ENCODE measurements at places on chromosomes 1 and 21. TPM values are rescaled to one million over a fixed set of nuclear protein-coding genes. Genes with fewer than 3 reads are reported as not detected.

GRCh38 chr1:223732993-223733798, 20.9 kb downstream of the CAPN2 start:
- no peak for DNase-seq

GRCh38 chr21:35648512-35648911, 411.8 kb downstream of the SETD4 start:
- no peak for DNase-seq

DNA sequence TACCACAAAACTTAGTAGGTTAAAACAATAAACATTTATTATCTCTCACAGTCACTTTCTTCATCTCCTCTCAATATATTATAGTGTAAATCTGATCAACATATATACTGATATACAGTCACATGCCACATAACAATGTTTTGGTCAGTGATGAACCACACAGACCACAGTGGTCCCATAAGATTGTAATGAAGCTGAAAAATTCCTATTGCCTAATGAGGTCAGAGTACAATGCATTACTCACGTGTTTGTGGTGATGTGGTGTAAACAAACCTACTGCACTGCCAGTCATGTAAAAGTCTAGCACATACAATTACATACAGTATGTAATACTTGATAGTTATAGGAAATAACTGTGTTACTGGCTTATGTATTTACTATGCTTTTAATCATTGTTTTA, 30.1 kb downstream of the OLFML3 start:
- no peak for DNase-seq

DNA sequence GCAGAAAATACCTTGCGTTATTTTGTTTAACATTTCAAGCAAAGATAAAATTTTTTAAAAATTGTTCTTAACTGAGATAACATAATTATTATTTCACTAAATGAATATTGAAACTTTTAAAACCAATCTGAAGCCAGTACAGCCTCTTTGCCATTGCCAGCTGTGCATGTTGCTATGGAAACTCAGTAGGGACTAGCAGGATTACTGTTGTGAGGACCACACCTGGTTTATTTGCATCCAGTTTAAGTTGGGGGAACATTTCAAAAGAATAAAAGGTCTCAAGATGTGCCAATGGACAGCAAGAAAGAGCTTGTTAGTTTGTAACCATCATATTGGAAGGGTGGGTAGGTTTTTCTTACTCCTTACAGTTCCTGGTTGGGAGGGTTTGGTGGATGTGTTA, 80.7 kb downstream of the POU2F1 start:
- no peak for DNase-seq

DNA sequence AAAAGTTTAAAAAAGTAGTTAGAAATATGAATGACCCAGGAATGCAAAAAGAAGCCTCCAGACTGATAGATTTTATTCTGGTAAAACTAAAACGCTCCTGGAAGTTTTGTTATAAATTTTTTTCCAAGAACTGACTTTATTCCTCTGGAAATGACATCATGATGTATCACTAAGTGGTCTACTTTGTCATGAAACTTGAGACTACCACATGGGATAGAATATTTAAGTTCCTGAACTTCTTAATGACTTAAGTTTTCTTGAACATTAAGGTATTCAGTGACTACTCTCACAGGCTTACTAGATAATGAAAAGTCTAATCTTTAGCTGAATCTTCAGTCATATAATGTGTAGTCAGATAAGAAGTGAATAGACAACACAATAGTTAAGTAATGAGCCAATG, 842.2 kb downstream of the USP25 start:
- DNase-seq = no peak

DNA sequence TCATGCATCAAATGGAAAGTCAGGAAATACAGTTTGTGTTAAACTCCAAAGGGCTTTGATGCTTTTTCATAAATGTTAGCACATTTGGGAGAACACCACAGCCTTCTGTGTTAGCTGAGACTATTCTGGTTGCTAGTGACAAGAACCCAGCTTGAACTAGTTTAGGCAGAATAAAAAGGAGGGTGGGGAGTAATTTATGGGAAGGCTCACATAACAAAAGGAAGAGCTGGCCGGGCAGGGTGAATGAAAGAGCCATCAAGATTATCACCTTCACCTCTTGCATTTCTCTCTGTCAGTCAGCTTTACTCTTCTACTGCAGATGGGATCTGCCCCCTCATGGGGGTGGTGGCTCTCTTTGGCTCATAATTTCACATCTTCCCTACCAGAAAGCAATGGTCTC, 75.4 kb upstream of the VTCN1 start:
- DNase-seq = no peak

DNA sequence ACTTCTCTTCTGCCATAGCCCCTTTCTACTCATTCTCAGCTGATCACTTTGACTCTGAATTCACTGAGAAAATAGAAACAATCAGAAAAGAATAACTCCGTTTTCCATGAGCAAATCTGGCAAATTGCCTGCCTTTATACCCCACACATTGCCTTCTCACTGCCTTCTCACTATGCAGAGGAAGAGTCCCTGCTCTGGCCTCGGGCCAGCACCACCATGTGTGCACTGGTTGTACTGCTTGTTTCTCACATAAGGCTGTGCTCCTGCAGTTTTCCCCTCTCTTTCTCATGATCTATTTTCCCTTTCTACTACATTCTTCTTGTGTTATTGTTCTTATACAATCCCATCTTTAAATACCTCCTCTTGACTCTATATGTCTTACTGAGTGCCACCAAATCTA, 2.3 kb upstream of the HMGCS2 start:
- DNase-seq = no peak

DNA sequence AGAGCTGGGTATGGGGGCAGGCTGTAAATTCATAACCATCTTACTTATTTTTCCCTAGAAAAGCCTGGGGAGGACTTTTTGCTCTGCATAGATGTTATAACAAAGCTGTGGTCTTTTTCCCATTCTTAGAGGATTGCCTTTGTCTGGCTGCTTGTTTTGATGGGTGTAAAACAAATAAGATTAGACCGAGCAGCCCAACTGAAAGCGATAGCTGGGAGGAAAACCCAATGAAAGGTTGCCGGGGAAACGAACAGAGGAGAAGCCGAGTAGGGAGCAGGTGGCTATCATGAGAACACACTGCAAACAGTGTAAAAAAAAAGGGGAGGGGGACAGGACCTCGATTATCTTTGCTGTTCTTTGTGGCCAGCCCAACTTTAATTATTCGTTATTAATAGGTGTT, 1.9 kb downstream of the ELAVL4 start:
- no peak for DNase-seq

- no peak for DNase-seq
Observed at GRCh38 chr1:182129398-182129797, 67.9 kb upstream of the ZNF648 start.

DNA sequence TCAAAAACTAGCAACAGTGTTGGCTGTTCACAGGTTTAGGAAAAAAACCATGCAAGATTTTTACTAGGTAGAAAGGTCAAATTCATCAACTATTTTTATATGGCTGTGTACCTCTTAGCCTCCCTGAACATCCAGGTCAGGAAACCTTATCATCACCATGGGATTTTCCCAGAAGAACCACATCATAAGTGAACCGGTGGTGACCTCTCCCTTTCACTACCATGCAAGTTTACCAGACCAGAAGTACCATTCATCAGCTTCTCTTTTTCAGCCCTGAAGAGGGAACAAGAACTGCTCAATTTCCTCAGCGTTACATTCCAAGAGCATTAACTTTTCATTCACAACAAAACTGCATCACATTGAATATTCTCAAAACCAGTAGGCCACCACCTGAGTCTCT, 5.9 kb downstream of the SSBP3 start:
- no peak for DNase-seq

DNA sequence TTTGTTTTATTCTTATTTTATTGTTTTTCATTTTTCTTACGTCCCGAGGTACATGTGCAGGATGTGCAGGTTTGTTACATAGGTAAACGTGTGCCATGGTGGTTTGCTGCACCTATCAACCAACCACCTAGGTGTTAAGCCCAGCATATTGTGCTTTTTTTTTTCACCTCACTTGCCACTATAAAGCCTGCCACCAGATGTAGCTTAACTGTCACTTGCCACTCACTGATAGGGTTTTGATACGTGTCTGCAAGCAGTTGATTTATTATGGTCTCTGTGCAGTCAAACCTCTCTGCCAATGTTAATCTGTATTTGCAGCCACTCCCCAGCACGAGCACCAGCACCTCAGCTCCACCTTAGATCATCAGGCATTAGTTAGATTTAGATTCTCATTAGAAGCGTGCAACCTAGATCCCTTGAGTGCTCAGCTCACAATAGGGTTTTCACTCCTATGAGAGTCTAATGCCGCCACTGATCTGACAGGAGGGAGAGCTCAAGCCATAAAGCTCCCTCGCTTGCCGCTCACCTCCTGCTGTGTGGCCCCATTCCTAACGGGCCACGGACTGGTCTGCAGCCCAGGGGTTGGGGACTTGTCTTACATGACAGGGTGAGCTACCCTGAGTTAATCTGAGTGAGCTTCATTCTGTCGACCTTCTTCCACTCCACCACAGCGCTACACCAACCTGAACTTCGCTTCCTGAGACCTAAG, 17.9 kb upstream of the ABCG1 start:
- no peak for DNase-seq

DNA sequence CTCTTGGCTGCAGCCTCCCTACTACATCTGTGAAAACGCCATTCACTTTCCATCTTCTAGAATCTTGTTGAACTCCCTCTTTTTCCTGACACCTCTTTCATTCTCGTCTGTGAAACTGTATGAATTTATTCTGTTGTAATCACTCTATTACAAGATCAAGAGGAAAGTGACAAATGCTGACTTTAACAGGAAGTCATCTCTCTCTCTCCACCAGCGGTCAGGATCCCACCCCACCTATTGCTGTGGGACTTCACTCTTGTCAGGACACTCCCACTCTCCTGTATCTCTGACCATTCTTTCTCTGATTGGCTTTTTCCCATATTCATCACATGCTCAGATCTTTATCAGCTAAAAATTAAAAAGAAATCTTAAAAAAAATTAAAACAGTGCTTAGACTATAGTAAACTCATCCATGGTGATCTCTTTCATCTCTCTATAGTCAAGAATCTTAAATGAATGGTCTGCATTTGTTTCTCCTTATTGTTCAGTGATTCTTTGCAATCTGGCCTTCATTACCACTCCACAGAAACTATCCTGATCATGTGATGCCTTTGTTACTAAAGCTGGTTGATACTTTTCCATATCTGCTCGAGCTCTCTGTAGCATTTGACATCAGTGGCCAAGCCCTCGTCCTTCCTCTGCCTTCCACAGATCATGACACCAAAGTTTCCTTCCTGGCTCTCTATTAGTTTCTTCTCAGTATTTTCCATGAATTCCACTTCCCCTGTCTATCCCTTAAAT, 113.6 kb downstream of the UCHL5 start:
- no peak for DNase-seq

- DNase-seq = no peak
Observed at GRCh38 chr21:26366781-26367180, 196.2 kb upstream of the APP start.

GRCh38 chr1:66303646-66304045, 230.3 kb upstream of the SGIP1 start:
- DNase-seq = no peak

GRCh38 chr1:70979313-70979712, 68.3 kb downstream of the PTGER3 start:
- DNase-seq = no peak

DNA sequence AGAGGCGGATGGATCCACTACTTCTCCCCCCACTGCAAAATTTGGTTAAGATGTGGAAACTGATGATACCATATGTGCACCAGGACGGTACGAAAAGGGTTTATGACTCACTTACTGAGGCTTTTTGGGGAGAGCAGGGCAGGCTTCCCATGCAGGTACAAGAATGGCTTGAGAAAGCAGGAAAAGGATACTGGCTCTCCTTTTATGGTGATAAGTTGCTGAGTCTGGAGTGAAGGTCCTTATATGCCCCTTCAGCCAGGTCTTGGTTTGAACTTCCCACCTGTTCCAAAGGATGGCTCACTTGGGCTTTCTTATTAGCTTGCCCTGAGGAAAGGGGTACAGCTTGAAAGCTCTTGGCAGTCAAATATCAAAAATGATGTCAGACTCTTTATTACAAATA, 23.1 kb downstream of the MPZL1 start:
- DNase-seq = no peak

- DNase-seq = no peak
Observed at GRCh38 chr1:172738389-172738788, 79.5 kb downstream of the FASLG start.

DNA sequence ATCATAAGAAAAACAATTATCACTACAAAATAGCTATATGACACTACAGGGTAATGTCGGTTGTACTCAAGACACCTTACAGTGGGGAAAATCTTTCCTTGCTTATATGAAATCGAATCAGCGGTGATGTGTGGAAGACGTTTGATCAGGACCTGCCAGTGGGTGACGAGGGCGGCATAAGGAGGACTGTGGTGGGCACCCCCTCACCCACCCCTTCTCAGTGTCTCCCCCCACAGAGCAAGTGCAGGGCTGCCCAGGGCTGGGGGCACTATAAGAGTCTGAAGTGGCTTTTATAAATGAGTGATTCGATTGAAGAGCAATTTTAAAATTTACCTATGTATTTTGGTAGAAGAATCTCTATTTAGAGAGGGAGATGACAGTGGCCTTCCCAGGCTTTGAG, 35.8 kb downstream of the CRYAA start:
- no peak for DNase-seq

DNA sequence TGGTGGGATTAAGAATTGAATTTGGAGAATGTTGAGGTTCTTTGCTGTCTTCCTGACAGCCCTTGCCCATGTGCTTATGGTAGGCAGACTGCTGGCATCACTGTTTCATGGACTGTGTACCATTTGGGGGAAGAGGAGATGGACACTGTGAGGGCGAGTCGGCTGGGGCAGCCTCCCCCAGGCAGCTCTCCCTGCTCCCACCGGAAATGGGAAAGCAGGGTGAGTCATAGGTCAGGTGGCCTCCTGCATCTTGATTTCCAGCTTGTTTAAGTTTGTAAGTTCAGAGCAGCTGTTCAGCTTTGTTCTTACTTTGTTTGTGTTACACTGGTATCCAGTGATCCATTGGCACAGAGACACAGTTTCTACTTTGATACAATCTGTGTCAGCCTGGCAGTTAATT, 87.2 kb upstream of the CNIH3 start:
- no peak for DNase-seq

GRCh38 chr1:230896779-230897178, 28.5 kb upstream of the C1orf198 start:
- no peak for DNase-seq

Gene DENND2D
- total RNA-seq = 45.0 TPM

Gene PALMD
- total RNA-seq = 4.4 TPM

Gene FASLG
- total RNA-seq = not detected

Gene TRIM45
- total RNA-seq = 3.5 TPM

Gene OR2M5
- not detected for total RNA-seq

Gene CELF3
- total RNA-seq = 2.7 TPM

Gene C1orf105
- total RNA-seq = not detected

Data from transverse colon (tissue), 4 donors.